ENCODE measurements at places on chromosomes 12 and 14.

DNA sequence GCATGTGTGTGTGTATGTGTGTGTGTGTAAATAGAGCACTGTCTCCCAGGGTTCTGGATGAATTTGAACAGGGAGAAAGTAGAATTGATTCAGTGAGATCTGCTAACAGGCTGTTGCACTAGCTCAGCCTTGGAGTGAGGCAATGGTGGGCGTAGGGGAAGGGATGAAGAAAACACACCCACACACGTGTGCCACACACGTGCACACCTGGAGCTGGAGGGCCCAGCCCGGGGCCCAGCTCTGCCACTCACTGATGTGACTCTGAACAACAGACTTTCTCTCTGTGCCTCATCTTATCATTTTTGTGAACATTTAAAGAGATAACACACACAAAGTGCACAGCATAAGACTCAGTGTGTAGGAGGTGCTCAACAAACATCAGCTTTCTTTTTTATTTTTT, 4.2 kb downstream of the ACACB start:
- no peak for DNase-seq

DNA sequence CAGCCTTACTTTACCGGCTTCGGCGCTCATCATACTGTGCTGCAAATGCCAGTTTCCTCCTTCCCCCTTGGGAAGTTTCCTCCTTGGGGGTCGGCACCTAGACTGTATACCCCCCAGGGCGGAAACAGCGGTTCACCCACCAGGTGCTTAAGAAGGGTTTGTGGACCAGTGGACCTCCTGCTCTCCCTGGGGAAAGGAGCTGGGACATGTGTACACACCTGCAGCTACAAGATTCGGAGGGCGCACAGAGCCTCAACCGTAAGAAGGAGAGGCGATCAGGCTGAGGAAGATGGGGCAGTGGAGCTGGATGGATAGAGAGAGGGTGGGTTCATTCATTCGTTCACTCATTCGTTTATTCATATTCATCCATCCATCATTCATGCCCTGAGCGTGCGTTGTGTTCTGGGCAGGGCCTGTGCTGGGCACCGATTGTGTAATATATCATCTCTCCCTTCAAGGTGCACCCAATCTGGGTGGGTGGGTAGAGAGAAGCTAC, 717 bp upstream of the ZNF839 start:
- DNase-seq: no peak

GRCh38 chr12:71756054-71756690, 1.5 kb downstream of the RAB21 start:
- no peak for DNase-seq

DNA sequence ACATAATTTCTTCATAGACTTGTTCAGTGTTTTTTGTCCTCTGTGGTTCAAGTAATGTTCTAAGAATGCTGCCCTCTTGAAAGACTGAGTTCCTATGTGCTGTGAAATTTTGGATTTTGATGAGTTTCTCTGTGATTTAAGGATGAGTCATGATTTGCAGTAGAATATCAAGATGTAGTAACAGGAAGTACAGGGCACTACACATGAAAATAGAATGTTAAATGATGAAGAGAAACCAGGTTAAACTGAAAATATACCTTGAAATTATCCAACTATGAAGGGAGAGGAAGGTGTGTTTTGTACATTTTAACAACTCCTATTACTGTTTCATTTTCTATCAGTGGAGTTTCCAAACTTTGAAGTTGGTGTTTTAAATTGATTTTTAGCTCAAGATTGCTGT, 4.8 kb downstream of the ELK3 start:
- peak; percentile 92 for DNase-seq
